NCI-H460 (cell line): ENCODE measurements at places on chromosomes 2 and 18.
A peak's percentile ranks its signal among the peaks of the same experiment; 100 is the strongest.

DNA sequence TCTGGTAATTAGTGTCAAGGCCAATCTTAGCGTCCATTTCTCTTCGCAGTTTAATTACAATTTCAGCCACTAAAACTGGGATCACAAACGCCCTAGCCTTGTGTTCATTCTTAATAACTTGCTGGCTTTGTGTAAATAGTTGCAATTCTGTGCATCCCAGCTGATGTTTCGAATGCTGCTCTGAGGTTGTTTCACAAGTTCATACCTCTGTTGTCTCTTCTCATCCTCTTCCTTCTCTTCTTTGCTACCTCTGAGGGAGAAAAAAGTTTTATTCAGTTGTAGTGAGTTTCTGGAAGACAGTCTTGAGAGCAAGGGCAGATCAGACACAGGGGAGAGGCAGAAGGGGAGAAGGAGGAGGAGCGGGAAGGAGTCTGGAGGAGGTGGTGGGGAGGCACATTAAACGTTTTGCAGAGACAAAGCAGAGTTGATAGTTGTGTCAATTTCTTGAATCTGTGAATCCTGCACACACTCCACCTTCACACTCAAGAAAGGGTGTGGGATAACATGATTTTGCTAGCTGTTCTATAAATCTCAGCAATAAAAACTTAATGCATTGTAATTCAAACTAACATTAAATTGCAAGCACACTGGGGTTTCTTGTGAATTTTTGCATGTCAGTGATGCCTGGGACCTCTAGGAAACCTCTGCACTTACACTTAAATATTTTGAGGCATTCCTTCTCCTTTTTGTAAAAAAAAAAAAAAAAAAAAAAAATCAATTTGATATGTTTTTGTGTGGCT, 6.8 kb downstream of the MEIS1 start:
- no peak for DNase-seq

GRCh38 chr2:54524226-54524991, 68.3 kb downstream of the SPTBN1 start:
- DNase-seq = no peak

DNA sequence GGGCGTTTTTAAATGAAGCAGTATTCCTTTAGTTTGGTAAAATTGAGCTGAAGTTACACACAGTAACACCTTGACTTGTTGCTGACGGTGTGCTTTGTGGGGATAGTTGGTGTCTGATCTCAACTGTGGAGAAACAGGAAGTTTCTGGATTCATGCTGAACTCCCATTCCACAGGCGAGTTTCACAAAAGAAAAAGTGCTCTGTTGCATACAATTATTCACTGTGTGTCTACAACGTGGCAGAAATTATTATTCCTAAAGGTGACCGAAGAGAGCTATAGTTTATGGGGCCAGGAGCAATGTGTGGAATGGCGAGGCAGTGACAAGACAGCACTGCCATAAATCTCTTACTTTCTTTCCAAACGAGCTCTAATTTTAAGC, 463 bp upstream of the CABYR start:
- DNase-seq = no peak

DNA sequence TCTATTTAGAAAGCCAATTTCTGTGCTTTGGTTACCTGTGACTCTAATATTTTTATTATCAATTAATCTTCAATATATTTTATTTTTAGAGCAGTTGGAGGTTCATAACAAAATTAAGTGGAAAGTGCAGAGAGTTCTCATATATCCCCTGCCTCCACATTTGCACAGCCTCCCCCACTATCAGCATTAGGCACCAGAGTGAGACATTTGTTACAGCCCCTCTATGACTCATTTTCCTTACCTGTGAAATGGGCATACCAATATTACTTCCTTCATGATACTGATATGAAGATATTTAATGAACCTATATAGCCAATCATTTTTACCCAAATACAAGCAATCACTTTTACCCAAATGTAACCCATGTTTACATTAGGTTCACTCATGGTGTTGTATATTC, 34.0 kb upstream of the CYTIP start:
- no peak for DNase-seq

- no peak for DNase-seq
These were observed 42.5 kb downstream of the CNGA3 start for GRCh38 chr2:98388601-98389250.

DNA sequence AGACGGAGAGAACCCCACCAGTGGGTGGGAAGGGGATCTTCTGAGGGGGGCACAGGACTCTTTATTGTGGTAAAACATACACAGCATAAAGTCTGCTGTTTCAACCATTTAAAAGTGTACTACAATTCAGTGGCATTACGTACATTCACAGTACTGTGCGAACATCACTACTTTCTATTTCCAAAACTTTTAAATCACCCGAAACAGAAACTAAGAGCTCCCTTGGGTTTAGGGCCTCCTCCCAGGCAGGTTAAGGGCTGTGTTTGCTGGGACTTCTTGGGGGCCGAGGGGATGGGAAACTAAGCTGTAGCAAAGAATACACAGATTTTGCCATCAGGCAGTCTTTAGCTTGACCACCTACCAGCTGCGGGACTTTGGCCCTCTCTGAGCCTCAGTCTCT, 242.0 kb downstream of the HAUS1 start:
- DNase-seq = no peak

- no peak for DNase-seq
These were observed 45.3 kb downstream of the ZC3H15 start for GRCh38 chr2:186531257-186531775.

GRCh38 chr18:13003466-13003896, 12.3 kb downstream of the CEP192 start:
- peak; percentile 30 for DNase-seq

GRCh38 chr2:15890936-15891905, 49.1 kb upstream of the MYCN start:
- no peak for DNase-seq

- no peak for DNase-seq
These were observed 6.7 kb downstream of the SETBP1 start for GRCh38 chr18:44687421-44687820.

DNA sequence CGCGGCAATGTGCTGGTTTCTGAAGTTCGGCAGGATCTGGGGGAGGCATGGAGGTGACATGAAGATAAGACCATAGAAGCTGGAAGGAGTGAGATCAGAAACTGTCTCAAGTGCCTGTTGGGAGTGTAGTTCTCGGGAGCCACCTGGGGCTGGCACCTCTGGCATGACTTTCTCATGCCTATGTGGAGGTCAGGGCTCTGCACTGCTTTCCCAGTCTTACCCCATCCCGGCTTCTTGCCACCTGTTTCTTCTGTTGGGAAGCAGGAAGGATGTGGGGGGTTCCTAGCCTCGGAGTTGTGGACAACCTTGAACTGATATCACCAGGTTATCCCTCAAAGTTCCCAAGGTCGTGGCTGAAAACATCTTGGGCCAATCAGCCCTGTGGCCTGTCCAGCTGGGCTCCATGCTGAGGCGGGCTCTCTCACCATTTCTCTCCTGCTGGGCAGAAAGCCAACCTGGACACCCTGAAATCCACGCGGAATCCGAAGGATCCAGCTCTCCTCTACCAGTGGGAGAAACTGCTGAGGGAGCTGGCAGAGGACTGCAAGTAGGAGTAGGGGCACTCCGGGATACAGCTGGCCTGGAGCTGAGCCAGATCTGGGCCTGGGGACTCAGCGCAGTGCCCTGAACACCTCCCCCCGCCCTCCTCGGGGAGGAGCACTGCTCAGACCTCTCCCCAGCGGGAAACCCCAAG, 42.5 kb downstream of the FER1L5 start:
- no peak for DNase-seq

- no peak for DNase-seq
These were observed 27.5 kb downstream of the ARHGAP25 start for GRCh38 chr2:68762100-68762499.

DNA sequence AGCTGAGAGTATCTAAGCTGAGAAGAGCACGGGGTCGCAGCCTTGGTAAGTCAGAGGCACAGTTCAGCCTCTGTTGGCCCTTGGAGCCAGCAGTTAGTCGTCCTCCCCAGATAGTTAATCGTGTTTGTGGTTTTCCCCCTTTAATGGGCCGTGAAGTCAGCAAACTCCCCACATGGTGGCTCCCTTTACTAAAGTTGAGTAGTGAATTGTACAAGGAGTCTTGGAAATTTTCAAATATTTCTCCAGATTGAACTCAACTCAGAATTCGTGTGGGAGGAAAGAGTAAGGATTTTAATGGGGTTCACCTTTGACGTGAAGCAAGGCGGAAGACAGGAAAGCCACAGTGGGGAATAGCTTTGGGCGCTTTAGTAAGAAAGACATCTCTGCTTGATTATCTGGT, 2.4 kb upstream of the ADCYAP1 start:
- DNase-seq = peak; percentile 15

DNA sequence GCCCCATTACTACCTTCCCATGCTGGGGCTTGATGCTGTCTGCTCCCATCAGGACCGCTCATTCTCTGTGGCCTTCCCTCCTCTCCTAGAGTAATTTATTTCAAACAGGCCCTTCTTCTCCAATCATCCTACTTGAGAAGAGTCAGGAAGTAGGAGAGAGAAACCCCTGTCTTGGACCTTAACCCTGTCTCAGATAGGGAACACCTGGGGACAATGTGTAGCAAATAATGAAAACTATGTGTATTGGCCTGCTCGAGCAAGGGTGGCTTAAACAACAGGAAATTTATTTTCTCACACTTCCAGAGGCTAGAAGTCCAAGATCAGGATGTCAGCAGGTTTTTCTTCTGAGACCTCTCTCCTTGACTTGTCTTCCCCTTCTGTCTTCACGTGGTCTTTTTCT, 26.6 kb upstream of the NEMP2 start:
- DNase-seq = no peak

- DNase-seq = no peak
These were observed 154.0 kb downstream of the ANTXR1 start for GRCh38 chr2:69166812-69167468.

GRCh38 chr2:236261452-236261851, 2.8 kb downstream of the ASB18 start:
- DNase-seq = no peak

DNA sequence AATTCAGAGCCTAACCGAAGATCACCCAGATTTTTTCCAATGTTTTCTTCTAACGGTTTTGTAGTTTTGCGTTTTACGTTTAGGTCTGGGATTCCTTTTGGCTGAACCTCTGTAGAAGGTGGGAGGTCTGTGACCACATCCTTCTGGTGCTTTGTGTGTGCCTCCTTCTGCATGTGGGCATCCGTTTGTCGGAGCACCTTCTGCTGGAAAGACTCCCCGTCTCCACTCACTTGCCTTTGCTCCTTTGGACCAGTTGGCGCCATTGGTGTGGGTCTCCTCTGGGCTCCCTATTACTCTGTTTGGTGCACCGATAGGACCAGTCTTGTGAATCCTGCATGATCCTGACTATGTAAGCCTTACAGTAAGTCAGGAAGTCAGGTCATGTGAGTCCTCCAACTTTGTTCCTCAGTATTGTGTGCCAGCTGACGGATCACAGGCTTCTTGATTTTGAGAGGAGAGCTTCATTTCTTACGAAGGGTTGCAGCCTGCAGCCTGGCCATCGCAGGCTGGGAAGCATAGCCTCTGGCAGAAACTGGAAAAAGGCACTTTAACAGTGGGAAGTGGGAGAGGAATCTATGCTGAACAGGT, 13.6 kb downstream of the AQP12A start:
- no peak for DNase-seq

GRCh38 chr2:176126929-176127773, 2.4 kb upstream of the HOXD8 start:
- DNase-seq = peak; percentile 52

GRCh38 chr2:171882089-171882769, 11.8 kb downstream of the SLC25A12 start:
- DNase-seq = no peak

- DNase-seq = no peak
These were observed 141.1 kb downstream of the PARD3B start for GRCh38 chr2:204686406-204686805.

GRCh38 chr2:43332653-43333052, 106.2 kb upstream of the ZFP36L2 start:
- no peak for DNase-seq

- no peak for DNase-seq
These were observed 48.4 kb upstream of the ANKRD44 start for GRCh38 chr2:197358931-197359330.

GRCh38 chr2:101329026-101329425, 20.5 kb upstream of the RNF149 start:
- DNase-seq = no peak

GRCh38 chr2:168635065-168635577, 167.3 kb upstream of the NOSTRIN start:
- DNase-seq = no peak

GRCh38 chr2:54677476-54678265, 45.8 kb upstream of the EML6 start:
- DNase-seq = no peak

DNA sequence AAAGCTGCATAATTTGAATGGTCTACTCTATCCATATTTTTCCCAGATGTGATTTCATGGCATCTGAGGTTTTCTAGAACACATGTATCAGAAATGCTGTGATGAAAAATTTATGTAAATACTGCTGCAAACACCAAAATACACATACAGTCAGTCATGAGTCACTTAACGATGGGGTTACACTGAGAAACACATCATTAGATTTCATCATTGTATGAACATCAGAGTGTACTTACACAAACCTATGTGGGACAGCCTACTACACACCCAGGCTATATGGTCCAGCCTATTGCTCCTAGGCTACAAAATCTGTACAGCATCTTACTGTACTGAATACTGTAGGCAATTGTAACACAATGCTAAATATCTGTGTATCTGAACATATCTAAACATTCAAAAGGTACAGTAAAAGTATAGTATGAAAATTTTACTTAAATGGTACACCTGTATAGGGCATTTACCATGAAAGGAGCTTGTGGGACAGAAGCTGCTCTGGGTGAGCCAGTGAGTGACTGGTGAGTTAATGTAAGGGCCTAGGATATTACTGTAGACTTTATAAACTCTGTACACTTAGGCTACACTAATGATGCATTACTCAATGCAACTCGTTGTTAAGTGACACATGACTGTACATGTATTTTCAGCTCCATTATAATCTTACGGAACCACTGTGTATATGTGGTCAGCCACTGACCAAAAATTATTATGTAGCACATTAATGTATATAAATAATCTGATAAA, 33.5 kb downstream of the PNO1 start:
- DNase-seq = peak; percentile 73

DNA sequence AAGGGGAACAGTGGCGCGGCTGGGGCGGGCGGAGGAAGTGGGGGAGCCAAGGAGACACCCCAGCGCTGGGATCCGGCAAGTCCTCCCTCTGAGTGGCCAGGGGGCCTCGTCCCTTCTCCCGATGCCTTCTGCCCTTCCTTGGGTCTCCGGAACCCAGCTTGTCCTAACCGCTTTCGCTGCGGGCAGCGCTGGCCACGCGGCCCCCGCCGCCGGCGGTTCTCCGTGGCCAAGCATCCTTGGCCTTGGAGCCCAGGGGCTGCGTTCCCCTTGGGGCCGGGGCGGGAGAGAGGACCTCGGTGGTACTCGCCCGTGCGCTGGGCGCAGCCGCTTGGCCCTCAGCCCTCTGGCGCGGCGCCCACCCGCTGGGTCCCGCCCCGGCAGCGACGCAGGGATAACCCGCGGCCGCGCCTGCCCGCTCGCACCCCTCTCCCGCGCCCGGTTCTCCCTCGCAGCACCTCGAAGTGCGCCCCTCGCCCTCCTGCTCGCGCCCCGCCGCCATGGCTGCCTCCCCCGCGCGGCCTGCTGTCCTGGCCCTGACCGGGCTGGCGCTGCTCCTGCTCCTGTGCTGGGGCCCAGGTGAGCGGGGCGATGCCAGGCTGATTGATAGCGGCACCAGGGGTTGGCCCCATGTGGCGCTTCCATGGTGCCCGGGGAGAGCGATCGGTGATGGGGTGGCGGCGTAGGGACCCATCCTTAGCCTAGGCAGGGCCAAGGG, 128.7 kb downstream of the UXS1 start:
- DNase-seq = no peak
